ENCODE measurements at places on chromosomes 4 and X.

- no peak for DNase-seq
Measured at GRCh38 chr4:163748449-163748848, 254.0 kb downstream of the TMA16 start.

GRCh38 chr4:82613121-82613520, 51.3 kb upstream of the TMEM150C start:
- DNase-seq, result no peak

GRCh38 chr4:87005369-87005689, 70.5 kb downstream of the AFF1 start:
- DNase-seq, result no peak

GRCh38 chr4:168787801-168788595, 222.1 kb downstream of the CBR4 start:
- DNase-seq, result no peak

- no peak for DNase-seq
Measured at GRCh38 chr4:8451440-8452182, 11.0 kb downstream of the TRMT44 start.

DNA sequence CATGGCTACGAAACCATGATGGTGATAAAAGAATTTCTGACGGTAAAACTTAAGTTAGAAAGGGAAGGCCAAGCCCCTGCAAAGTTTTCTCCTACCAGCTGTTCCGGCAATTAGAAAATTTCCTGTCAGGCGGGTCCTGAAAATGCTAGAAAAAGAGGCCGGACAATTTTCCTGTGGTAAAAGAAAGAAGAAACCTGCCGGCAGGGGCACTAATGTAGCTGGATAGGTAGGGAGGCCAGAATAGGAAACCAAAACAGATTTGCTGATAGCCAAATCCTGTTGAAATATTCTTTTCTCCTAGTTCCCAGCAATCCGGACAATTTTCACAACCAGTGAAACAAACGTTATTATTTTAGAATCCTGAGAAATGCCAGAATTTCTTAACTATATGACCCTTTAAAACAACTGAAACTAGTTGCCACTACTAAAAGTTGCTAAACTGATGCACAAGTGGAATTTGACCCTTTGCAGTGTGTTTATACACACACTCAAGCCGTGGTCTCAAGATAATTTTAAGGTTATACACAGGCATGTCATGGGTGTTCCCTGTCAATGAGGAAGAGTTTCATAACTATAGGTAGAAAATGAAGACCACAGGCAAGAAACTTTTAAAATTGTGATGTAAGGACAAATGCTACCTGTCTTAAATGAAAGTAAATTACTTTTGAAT, 47.7 kb downstream of the RPS6KA3 start:
- no peak for DNase-seq

DNA sequence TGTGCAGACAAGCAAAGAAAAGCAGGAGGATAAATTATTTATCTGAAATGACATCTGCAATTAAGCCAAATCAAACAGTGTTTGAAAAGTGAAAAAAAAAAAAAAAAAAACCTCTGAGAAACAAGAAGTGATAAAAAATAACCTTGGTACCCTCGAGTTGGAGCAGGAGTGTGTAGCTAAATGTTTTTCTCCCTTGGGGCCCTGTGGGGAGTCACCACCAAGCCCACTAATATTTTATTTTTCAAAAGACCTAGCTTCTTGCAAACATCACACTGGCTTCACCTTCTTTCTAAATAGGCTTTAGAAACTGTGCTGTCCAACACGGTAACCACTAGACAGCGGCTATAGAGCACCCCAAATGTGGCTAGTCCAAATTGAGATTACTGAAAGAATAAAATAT, 47.7 kb downstream of the SNX25 start:
- DNase-seq, result no peak

DNA sequence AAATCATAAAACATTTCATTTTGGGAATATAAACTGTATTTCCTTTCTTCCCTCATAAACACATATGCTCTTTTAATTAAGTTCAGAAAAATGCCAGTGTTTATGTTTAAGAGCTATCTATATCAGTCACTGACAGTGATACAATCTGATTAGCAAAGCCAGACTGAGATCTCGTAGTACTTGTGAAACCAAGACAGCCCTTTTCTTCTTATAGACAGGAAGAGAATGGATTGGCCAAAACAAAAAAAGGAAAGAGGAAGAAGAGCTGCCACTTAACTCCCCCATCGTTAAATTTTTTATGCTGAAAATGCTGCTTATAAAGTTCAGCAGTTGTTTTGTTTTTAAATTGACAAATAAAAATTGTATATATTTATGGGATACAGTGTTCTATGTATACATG, 87.4 kb downstream of the PLAC1 start:
- DNase-seq, result no peak

GRCh38 chr4:85650908-85651307, 176.0 kb downstream of the ARHGAP24 start:
- no peak for DNase-seq

- DNase-seq, result no peak
Measured at GRCh38 chr4:134126955-134127354, 74.6 kb downstream of the PABPC4L start.

GRCh38 chr4:75841641-75842520, 60.4 kb downstream of the PPEF2 start:
- DNase-seq, result no peak

GRCh38 chr4:82790060-82790660, 8.4 kb downstream of the SCD5 start:
- DNase-seq, result no peak

DNA sequence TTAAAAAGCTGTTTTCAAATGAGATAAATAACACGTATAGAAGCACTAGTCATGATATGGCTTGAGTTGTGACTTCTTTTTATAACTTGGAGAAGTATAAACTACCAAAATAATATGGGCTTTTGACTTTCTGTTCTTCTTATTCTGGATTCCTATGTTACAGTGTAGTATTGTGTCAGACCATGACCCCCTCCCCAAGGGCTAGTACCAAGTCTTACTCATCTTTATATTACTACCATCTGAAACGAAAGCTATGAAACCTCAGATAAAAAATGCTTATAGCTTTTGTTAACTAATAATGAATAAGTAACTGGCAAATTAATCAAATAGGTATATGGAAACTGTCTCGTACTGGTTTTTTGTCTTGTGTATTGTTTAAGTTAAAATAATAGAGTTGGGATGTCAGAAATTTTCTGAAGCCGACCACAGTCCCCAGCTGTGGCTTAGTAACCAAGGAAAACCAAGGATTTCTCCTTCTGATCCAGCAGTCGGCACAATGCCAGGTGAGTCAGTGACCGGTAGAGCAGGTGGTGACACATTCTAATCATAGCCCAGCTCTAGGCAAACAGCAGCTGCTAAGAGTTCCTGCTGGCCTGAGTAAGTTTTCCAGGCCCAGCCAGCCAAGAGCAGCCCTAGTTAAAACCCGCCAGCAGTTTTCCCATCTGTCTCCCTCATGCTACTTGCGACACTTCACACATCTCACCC, 163.3 kb upstream of the PRDX4 start:
- DNase-seq, result peak; percentile 19

GRCh38 chr4:86152454-86152853, 207.4 kb downstream of the MAPK10 start:
- no peak for DNase-seq

GRCh38 chrX:49230500-49231232, 2.5 kb downstream of the CACNA1F start:
- no peak for DNase-seq

- DNase-seq, result peak; percentile 16
Measured at GRCh38 chr4:155005395-155006090, 202.9 kb upstream of the NPY2R start.

- DNase-seq, result no peak
Measured at GRCh38 chr4:2320746-2321145, 58.8 kb upstream of the MXD4 start.

GRCh38 chrX:119118780-119119395, 8.7 kb downstream of the KIAA1210 start:
- peak; percentile 15 for DNase-seq

DNA sequence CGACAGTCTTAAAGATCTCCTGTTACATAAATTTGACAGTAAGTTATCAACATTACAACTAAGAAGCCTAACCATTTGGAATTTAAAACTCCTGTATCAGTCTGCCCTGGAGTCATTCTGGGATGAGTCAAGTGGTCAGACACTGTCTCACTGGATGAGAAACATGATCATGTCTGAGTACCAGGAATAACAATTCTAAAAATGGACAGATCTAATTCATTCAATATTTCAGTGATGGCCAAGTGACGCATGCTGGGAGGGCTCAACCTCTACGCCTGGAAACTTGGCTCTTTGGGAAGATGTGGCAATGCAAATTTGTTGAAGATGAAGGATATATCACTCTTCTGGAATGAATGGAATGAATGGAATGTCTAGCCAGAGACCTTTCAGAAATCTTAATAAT, 1427.2 kb downstream of the STIM2 start:
- peak; percentile 7 for DNase-seq

DNA sequence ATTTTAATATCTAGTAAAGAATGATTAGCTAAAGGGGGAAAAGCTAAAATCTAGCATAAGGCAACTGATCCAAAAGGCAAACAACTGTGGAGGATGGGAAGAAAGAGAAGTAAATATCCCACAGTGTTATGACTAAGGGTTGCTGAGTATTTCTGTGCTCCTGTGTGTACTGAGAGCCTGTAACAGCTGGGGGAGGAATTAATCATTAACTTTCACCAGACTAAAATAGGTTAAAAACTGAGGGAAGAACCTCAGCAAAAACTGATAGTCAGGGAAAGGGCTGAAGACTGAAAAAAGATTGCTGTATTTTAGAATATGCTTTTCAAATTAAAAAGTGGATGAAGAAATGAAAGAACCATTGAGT, 365.9 kb downstream of the CXXC4 start:
- no peak for DNase-seq

DNA sequence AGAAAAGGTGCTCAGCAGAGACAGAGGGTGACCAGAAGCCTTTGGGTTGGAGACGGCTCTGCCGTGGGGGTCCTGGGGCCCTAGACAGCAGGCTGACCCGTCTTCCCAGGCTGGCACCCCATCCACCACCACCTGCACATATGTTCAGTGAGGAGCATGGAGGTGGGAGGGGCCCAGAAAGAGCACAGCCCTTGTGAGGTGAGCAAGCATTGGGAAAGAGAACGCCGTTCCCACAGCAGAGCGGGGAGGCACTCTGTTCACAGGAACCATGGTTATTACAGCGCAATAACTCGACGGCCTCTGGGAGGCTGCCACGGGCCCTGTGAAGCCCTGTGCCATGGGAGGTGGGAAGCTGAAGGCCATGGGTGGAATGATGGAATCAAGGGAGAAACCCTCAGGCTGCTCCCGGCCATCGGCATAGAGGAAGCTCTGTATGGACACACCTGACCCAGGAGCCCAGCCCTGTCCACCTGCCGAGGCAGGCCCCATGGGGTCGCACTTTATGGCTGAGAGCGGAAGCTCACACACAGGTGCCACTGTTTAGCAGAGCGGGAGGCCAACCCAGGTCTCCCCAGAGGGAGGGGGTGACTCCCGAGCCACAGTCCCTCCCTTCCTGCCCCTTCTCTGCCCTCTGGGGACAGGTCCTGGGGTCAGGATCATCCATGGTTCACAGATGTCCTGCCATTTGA, 93.5 kb upstream of the AFAP1 start:
- DNase-seq, result no peak

GRCh38 chr4:158854236-158854635, 85.4 kb downstream of the FNIP2 start:
- no peak for DNase-seq
